ENCODE measurements at places on chromosomes 3 and 15. TPM values are rescaled to one million over a fixed set of nuclear protein-coding genes. Genes with fewer than 3 reads are reported as not detected.

The DAPK2 gene
- polyA plus RNA-seq = 3.3 TPM

The TMEM40 gene
- polyA plus RNA-seq = 14.1 TPM

The FRMD5 gene
- 0.11 TPM for polyA plus RNA-seq

The TTC21A gene
- 12.3 TPM for polyA plus RNA-seq

DNA sequence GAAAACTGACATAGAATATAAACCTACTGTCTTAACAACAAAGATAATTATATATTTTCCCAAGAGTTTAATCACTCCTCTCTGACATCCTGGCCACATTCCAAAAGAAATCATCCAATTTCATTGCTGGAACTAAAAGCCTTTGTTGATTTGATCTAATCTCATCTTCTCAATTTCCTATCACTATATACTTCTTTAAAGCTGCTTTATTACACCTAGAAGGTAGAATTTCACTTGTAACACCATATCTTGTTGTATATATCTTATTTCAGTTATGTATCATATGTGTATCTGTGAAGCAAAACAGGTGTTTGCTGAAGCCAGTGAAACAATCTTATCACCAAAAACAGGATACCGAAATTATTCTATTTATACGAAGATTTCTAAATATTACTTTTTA, 740.2 kb downstream of the ROBO1 start:
- DNase-seq = no peak

Data from thymus (tissue), 14 donors.